Fibroblast of gingiva (primary cell): ENCODE measurements at places on chromosomes 13 and 19.
A peak's percentile ranks its signal among the peaks of the same experiment; 100 is the strongest.

DNA sequence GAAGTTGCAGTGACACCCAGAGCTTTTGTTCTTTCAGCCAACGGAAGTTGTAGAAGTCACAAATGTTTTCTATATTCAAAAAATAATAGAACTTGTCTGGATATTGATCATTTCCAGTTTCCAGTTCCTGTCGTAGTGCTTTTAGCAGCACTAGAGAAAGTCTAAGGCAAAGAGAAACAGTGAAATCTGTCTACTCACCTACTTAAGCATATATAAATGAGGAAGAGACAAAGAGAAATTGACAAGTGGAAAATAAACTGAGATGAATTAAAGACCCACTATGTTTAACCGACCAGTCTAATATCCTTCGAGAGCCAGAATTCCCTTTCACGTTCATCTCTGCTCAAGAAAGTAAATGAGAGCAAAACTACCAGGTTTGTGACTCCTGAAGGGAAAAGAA is 36.7 kb downstream of the DACH1 start:
- no peak for DNase-seq

DNA sequence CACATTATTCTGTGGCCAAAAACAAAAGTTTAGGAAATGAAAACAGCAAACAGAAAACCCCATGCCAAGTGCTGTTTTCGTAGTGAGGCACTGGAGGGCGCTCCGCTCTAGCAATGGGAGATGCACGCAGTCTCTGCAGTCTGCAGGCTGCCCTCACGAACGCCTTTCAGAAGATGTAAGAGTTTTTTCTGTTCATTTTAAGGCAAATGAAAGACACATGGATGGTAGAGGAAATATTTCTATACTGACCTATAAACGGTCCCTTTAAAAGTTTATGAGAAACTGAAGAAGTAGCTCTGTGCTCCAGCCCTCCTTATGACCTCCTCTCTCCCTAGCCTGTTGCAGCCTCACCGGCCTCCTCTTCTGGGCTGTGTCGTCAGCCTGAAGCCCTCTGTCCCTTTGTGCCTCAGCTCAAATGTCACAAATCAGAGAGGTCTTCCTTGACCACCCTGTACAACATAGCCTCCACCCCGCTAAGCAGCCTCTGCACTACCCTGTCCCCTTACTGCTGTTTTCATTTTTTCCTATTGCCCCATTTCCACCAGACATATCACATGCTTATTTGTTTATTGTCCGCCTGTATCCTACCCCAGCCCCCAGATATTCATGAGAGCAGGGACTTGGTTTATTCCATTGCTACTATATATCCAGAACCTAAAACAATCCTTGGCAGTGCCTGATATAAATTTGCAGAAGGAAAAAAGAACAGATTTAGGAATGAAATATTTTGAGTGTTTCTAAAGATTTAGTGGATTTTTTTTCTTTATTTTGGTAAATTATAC is 116.4 kb downstream of the TM9SF2 start:
- peak; percentile 63 for DNase-seq

DNA sequence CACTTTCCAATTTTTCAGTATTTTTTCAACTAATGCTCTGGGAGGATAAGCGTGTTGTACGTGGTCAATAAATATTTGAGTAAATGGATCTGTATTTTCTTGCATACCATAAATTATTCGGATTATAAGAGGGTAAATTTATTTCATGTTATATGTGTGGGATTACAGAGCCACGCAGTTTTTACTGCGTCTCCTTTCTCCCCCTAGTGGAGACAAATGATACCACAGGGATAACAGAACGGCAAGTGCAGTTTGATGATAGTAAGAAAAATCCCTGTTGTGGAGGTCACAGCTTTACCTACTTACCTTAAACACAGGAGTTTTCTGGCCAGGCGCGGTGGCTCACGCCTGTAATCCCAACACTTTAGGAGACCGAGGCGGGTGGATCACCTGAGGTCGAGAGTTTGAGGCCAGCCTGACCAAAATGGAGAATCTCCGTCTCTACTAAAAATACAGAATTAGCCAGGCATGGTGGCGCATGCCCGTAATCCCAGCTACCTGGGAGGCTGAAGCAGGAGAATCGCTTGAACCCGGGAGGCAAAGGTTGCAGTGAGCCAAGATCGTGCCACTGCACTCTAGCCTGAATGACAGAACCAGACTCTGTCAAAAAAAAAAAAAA is 16.8 kb downstream of the MBD3L2B start:
- no peak for DNase-seq

DNA sequence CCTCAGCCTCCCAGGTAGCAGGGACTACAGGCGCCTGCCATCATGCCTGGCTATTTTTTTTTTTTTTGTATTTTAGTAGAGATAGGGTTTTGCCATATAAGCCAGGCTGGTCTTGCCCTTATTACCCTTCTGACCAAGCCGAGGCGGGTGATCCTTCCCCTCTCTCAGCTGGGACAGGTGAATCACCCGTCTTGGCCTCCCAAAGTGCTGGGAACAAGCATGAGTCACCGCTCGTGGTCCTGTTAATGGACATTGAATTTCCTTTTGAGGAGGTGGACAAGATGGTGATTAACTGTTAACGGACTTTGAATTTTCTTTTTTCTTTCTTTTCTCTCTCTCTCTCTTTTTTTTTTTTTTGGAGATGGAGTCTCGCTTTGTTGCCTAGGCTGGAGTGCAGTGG is 10.6 kb downstream of the CD70 start:
- no peak for DNase-seq

DNA sequence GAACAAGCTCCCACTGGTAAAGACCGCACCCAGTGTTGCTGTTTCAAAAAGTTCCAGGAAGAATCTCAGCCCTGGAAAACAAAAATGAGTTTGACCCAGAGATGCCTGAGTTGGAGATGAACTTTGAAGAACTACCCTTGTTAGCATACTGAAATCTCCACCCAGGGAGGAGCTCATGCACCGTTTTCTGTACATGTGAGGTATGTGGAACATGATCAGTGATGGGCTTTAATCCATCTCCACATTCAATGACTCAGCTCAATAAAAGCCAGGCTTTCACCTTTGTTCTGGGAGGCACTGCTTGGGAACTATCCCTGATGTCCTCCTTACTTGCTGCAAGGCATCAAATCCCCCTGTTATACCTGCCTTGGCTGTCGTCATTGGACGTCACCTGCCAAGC is 279.9 kb downstream of the UQCRFS1 start:
- DNase-seq = no peak

DNA sequence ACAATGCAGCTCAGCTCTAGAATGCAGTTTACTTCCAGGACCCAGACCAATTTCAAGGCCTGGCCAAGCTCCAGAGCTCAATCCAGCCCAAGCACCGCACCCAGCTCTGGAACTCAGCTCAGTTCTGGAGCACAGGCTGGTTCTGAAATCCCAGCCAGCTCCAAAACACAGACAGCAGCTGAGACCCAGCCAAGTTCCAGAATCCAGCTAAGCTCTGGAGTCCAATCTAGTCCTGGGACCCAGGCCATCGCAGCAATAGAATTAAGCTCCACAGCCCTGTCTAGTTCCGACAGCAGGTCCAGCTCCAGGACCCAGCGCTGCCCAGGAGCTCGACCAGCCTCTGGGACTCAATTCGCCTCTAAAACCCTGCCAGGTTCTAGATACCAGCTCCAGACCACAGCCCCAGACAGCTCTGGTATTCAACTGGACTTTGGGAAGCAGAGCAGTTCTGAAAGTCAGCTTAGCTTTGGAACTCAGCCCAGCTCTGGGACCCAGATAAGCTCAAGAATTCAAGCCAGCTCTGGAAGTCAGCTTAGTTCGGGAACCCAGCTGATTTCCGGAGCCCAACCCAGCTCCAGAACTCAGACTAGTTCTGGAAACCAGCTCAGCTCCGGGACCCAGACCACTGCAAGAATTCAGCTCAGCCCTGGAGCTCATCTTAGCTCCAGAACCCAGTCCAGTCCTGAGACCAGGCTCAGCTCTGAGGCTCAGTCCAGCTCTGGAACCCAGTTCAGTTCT is 6.8 kb downstream of the GIPC3 start:
- no peak for DNase-seq

- no peak for DNase-seq
These were observed 10.8 kb downstream of the C2CD4C start for GRCh38 chr19:397941-398706.

GRCh38 chr13:29926098-29926476 is 75.7 kb upstream of the UBL3 start:
- DNase-seq = no peak

- DNase-seq = peak; percentile 69
These were observed 524.1 kb upstream of the SLITRK5 start for GRCh38 chr13:87147076-87147475.
